ENCODE measurements at places on chromosomes 4 and X. TPM values are rescaled to one million over a fixed set of nuclear protein-coding genes. Genes with fewer than 3 reads are reported as not detected.

The LRP2BP gene
- total RNA-seq, result 0.39 TPM

The CDKL2 gene
- 0.13 TPM for total RNA-seq

The VCX2 gene
- not detected for total RNA-seq

The NOCT gene
- total RNA-seq, result 23.6 TPM

GRCh38 chr4:102163404-102164140 is 181.7 kb downstream of the SLC39A8 start:
- no peak for DNase-seq

- DNase-seq, result no peak
Measured at GRCh38 chr4:2823301-2823670, 20.4 kb upstream of the ADD1 start.

- DNase-seq, result no peak
Measured at GRCh38 chrX:109448282-109448938, 33.5 kb downstream of the GUCY2F start.

DNA sequence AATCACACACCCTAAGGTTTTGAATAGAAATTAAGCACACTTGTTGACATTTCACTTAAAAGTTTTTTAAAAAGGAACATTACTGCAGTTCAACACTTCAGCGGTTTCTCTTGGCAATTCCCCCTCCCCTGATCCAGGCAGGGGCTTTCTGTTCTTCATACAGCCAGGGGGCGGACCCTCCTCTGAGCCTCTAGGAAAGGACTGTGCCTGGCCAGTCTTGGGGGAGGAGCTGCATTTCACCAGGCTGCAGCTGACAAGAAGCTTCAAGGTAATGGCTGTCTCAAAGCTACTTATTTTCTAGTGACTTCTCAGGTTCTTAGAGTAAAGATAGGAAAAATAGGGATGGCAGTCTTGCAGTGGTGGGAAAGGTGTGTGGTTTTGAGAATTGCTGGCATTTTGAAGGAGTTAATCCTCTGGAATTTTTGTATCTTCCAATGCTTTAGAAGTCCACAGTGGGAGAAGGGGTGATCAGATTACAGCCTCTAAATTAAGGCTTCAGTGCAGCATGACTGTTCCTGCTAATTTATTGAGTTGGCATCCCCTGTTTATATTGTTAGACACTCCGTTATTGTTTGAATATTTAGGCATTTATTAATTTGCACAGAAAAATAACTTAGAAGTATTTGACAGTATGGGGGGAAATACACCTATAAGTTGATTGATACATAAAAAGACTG is 33.5 kb downstream of the PWWP3B start:
- DNase-seq, result no peak

- DNase-seq, result no peak
Measured at GRCh38 chrX:21943460-21944135, 3.1 kb downstream of the SMS start.
